ENCODE measurements at places on chromosomes 6 and 20.

- no peak for DNase-seq
These were observed 12.3 kb downstream of the NRN1 start for GRCh38 chr6:5994234-5994998.

DNA sequence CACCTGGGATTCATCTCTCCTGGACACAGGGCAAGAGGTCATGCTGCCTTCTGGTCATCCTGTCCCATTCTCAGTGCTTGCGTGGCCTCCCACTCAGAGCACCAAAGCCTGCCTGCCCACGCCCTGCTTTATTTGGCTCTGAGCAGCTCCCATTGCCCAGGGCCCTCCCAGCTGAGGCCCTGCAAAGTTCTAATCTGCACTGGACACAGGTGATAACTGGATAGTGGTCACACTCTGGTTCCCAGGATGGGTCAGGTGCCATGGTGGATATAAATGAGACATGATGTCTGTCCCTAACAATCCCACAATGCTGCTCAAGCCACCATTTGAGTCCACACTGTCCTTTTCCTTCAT lies 39.5 kb downstream of the CPXM1 start:
- no peak for DNase-seq

- DNase-seq = no peak
These were observed 65.1 kb upstream of the CDH4 start for GRCh38 chr20:61186771-61187472.

GRCh38 chr6:150196942-150197745 lies 54.3 kb downstream of the PPP1R14C start:
- no peak for DNase-seq

DNA sequence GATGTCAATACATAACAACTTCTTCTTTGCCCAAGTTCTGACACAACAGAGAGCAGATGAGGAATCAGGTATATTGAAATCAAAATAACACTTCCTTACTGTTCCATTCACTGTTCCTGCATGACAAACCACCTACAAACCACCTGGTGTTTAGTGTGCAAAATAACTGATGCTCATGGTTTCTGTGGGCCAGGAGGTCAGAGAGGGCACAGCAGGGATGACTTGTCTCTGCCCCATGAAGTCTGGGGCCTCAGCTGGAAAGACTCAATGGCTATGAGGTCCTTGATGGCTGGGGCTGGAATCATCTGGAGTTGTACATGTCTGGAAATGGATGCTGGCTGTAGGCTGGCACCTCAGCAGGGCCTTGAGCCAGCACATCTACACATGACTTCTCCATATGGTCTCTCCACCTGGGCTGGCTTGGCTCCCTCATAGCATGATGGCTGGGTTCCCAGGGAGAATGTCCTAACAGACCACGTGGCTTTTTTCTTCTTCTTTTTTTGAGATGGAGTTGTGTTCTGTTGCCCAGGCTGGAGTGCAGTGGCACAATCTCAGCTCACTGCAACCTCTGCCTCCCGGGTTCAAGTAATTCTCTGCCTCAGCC lies 7.4 kb upstream of the COX4I2 start:
- no peak for DNase-seq

- DNase-seq = no peak
These were observed 40.4 kb upstream of the PRELID3B start for GRCh38 chr20:59082981-59083380.

DNA sequence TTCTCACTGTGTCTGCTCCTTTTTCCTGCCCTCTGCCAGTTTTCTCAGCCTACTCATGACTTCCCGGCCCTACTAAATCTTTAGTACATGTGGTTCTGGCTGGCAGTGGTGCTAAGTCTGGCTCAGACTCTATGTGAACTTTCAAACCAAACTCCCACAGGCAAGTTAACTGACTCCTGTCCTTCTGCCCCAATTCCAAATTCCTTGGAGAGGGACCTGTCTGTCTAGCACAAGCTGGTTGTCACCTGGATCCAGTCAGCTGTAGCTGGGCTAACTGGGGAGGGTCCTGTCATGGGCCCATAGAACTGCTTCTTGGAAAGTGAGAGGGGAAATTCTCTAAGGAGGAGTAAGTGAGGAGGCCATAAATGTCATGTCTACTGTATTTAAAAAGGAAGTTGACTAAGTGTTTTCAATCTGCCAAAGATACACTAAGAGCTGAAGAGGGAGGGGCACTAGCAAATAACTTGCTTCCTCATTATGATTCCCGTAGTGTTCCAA lies 240.1 kb downstream of the KCNQ5 start:
- no peak for DNase-seq

- DNase-seq = no peak
These were observed 9.4 kb upstream of the SLC4A11 start for GRCh38 chr20:3248167-3248992.

DNA sequence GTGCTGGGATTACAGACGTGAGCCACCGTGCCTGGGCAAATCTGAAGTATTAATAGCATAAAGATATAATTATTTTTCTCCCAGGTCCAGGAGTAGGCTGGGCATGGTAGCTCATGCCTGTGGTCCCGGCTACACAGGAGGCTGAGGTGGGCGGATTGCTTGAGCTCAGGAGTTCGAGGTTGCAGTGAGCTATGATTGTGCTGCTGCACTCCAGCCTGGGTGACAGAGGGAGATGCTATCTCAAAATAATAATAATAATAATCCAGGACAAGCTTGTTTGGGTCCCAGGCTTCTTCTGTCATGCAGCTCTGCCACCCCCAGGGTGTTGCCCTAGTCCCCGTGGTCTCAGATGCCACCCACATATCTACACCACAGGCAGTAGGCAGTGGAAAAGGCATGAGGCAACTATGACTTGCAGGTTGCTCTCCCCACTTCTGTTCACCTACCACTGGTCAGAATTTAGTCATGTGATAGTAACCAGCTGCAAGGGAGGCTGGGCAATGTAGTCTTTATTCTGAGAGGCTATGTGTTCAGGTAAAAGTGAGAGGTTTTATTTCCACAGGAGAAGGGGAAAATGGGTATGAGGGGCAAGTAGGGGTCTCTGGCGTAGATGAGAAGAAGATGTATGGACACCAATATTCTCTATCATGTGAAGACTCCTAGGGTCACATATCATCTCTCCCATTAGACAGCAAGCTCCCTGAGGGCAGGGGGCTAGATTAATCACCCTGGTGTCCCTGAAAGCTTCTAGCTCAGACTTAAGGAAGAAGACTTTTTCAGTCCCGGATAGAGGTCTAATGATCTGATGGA lies 25.7 kb downstream of the TCF15 start:
- no peak for DNase-seq

DNA sequence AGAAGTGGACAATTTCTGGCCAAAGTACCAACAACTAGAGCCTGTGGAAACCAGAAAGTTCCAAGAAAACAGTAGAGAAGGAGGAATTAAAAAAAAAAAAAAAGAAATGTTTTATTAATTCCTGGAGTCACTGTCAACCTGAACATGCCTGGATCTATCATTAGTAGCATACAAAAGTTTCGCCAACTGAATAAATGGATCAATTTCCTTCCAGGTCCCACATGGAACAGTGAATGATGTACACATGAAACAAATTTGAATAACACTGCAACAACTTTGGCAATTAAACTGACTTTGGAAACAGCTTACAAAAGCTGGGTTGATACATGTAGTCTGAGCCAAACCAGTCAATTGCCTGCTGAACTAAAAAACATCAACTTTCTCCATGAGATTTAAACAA lies 90.0 kb upstream of the HMGCLL1 start:
- no peak for DNase-seq

DNA sequence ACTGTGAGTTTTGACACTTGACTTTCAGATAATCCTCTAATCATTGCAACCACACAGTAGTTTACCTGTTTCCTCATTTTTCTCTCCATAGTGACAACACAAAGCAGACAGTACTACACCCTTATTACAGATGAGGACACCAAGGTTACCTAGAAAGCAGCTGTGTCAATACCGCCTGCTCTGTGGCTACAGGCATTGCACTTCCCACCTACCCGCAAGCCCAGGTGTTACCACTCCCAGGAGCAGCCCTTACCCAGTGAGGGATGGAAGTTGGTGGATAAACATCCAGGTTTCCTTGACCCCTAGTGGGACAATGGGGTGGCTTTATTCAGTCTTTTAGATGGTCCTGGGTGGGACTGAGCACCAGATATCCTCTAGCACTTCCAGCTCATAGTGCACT lies 503.6 kb downstream of the PTPRT start:
- DNase-seq = no peak

DNA sequence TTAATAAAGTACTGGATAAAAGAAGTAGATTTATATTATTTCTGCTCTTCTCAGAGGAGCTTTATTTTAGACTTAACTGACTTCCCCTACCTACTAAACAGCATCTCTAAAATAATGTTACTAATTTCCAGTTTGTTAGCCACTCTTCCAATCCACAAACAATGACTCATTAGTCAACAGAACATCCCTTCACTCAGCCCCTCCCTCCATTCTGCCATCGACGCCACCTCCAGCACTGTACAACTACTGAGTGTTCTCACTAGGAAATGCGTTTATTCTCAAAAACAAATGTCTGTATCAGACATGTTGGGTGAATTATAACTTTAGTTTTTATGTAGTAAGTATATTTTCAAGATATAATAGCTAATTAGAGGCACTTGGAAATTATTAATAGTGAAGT lies 427.0 kb downstream of the EYS start:
- DNase-seq = no peak

DNA sequence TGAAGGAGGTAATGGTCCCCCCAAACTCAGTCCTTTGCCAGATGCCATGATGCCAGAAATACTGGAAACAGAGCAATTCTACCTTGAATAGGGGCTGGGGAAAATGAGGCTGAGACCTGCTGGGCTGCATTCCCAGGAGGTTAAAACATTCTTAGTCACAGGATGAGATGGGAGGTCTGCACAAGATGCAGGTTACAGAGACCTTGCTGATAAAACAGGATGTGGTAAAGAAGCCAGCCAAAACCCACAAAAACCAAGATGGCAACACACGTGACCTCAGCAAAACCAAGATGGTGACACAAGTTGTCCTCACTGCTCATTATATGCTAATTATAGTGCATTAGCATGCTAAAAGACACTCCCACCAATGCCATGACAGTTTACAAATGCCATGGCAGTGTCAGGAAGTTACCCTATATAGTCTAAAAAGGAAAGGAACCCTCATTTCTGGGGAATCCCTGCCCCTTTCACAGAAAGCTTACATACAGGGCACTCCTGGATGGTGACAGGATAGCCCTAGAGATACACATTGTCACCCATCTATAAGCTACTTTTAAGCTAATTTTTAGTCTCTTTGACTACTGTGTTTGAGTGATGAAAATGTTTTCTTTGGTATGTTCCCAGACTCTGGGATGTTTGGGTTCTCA lies 979.7 kb downstream of the TBC1D32 start:
- no peak for DNase-seq

GRCh38 chr6:163165922-163166321 lies 248.6 kb upstream of the QKI start:
- no peak for DNase-seq

- DNase-seq = no peak
These were observed 273.8 kb downstream of the CDH4 start for GRCh38 chr20:61525781-61526431.

- DNase-seq = no peak
These were observed 683.7 kb upstream of the ID4 start for GRCh38 chr6:19153270-19153980.

- DNase-seq = no peak
These were observed 359.6 kb upstream of the ID4 start for GRCh38 chr6:19477563-19477962.

DNA sequence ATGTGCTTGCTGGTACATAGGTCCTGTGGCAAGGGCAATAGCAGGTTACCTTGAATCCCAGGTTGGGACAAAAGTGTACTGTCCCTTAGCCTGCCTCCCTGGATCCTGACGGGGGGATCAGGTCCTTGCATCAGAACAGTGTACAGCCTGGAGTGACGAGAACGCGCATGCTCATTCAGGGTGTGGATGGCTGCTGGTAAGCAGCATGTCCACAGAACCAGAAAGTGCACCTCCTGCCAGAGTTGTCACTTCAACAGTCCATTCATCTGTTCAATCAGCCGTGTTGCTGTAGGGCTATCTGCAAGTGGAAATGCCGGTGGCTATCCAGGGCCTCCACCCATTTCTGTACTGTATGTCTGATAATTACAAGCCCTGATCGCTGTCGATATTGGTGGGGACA lies 236.3 kb upstream of the SOX4 start:
- DNase-seq = no peak

- DNase-seq = no peak
These were observed 65.2 kb downstream of the GCNT2 start for GRCh38 chr6:10586302-10586701.

GRCh38 chr6:110422444-110422822 lies 7.1 kb upstream of the DDO start:
- DNase-seq = no peak

- DNase-seq = no peak
These were observed 36.9 kb upstream of the SLC16A10 start for GRCh38 chr6:111050261-111051023.

- DNase-seq = no peak
These were observed 2.1 kb downstream of the FAM217B start for GRCh38 chr20:59942245-59942644.

DNA sequence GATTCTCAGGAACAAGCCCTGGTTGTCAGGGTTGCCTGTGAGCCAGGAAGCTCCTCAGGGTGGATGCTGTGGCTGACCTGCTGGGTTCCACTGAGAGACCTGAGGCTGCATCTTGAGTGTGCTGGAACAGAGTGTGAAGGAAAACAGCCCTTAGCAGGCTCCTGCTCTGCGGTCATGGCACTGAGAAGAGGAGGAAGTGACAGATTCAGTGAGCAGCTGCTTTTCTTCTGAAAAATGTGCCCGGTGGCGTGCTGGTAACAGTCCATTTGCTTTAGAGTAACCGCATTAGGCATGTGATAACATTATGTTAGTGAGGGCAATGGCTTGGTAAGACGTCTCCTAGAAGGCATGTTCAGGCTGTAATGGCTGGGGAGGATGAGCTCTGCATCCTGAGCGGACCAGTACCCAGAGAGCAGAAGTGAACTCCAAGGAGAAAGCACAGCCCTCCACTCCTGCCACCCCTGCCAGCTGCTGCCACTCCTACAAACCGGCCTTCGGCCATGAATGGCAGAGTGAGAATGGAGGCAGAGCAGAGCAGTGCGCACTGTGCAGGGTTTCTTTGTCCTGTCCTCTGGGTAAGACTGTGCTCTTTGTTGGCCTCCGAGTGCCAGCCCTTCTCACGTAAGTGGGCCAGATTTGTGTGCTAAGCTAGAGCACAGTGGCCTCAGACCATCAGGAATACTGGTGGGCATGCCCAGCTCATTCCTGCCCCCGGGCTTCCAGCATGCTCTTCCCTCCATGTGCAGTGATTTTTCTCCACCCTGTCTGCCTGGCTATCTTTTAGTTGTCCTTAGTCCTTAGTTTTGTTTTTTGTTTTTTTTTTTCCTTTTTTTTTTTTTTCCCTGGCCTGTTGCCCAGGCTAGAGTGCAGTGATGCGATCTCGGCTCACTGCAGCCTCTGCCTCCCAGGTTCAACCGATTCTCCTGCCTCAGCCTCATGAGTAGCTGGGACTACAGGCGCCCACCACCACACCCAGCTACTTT lies 98.1 kb upstream of the VSTM2L start:
- no peak for DNase-seq
